ENCODE measurements at places on chromosomes 7 and 10.

DNA sequence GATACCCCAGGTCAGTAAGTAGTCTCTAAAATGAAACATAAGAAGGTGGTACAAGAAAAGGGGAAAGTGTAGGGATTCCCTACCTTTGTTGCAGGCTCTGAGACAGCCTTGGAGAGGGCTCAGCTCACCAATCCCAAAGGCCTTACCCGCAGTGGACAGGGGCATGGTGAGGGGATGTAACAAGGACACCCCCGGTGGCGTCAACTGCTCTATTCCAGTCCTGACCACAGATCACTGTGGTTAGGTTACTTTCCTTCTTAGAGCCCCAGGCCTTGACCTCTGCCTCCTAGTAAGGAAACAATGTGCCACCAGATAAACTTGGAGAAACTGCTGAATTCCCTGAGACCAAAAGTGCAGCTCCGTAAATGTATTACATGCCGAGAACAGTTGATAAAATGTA, 17.5 kb downstream of the PLXNA4 start:
- no peak for DNase-seq

DNA sequence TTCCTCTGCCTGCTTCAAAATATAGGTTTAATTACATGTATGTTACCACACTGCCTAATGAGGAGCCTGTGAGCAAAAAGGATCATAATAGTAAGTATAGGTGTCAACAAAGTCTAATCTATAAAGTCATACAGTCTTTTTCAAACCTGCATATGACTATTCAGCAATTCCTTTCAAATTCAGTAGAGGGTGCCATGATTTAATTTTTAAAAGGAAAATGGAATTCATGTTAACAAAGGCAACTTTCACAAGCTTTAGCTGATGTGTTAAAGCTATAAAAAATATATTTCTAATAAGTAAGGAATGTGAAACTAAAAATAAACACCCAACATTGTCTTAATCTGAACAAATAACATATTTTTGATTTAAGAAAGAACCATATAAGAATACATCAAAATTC, 52.1 kb downstream of the MPP7 start:
- no peak for DNase-seq

GRCh38 chr7:11538751-11539299, 293.2 kb downstream of the THSD7A start:
- no peak for DNase-seq

DNA sequence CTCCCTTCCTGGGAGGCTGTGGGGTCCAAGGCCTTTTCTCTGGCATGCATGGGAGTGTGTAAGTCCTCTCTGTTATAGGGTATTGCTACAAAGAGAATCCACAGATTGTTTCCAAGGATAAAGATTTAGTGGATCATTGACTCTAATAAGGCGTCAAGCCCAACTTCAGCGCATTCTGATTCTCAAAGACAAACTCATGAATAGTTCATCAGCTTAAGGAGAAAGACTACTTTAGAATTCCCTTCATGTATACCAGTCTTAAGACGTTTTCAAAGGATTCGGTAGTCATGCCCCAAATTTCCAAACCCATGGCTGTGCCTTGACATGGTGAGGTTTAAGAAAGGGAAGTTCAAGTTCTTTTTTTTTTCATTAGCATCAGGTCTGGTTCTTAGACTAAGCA, 46.6 kb upstream of the ABLIM1 start:
- DNase-seq = no peak

DNA sequence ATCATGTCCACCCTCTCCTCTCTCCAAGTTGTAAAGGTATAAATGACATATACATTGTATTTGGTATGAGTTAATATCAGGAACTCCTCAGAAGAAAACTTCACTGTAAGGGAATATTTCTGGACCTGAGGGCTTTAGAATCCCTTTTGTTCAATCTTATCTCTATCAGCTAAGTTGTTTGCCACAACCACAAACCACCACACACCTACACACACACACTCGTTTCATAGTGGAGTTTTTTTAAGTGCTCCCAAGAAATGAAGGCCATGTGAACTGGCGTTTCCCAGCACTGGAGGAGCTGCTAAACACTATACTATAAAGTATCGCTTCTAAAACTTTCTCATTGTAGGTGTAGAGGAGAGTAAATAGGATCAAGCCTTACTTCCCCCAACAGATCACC, 64.8 kb upstream of the GHITM start:
- no peak for DNase-seq

GRCh38 chr10:6177880-6178281, 24.9 kb upstream of the PFKFB3 start:
- DNase-seq = no peak

DNA sequence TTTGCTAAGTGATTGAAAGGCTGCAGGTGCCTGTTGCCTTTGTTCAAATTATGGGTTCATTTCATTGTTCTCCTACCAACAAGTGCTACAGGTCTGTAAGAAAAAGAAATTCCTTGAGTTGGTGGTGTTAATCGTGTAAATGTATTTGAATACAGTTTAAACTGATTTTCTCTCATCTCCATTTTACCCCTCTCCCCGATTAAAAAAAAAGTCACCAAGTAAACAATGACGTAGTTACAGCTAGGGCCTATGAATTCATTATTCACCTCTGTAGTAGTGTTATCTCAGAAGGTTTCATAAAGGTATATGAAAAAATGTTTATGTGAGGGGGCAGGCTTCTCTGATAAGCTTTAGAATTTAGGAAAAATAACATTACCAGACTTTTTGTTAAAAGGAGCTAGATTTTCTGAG, 1.1 kb downstream of the REEP3 start:
- no peak for DNase-seq

- DNase-seq = no peak
Observed at GRCh38 chr10:33416691-33417090, 82.2 kb upstream of the NRP1 start.

- DNase-seq = no peak
Observed at GRCh38 chr10:6114299-6114698, 25.5 kb downstream of the RBM17 start.

DNA sequence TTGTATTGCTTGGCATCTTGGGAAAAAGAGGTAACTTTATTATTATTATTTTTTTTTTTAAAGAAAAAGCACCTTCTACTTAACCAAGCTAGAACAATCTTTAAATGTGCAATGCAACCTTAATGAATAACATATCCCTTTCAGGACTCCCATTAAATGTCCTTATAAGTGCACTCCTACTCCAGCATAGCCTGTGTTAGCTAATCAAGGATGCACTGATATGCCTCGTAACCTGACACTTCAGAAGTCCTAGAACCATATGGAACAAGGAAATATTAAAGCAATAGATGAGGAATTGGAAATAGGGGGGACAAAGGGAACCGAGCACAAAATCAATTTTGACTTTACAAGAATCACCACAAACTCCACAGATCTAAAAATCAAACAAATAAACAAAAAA, 522.4 kb downstream of the PARD3 start:
- DNase-seq = no peak

GRCh38 chr7:27152816-27153442, 546 bp upstream of the HOXA3 start:
- no peak for DNase-seq

DNA sequence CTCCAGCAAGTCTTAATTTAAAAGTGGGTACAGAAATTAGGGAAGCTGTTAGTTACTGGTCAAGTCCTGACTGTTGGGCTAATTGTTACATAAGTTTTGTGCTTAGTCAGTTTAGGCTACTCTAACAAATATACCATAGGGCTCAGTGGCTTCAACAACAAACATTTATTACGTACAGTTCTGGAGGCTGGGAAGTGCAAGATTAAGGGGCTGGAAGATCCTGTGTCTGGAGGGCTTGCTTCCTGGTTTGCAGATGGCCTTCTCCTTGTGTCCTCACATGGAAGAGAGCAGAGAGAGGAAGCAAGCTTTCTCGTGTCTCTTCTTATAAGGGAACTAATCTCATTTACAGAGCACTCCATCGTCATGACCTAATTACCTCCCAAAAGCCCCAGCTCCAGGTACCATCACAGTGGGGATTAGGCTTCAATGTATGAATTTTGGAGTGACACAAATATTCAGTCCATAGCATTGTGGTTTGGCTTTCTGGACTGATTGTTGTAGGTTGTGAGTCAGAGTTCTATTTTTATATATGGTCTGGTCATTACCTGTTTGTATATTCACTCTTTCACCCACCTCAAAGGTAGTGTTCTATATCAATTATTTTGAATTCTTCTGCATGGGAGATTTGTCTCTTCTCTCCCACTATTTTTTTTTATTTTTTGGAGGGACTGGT, 17.1 kb downstream of the ST7 start:
- no peak for DNase-seq

GRCh38 chr10:86106616-86107015, 260.0 kb downstream of the GRID1 start:
- no peak for DNase-seq

DNA sequence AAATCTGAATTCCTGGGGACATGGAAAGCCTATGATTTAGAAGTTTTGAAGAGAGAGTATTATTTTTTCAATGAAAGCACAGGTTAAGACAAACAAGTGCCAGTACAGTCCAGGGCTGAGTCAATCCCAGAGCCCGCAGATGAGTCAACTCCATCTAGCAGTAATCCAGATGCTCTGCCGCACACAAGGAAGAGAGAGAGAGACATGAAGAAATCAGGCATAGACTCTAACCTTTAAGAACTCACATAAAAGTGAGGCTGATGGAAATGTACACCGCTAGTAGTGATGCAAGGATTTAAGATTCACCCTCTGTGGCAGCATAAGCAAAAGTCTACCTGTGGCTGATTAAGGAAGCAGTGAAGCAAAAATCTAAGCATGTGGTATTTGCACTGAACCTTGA, 651.5 kb downstream of the TNS3 start:
- DNase-seq = no peak

GRCh38 chr7:6642239-6642839, 5.2 kb downstream of the ZNF316 start:
- no peak for DNase-seq

- DNase-seq = no peak
Observed at GRCh38 chr7:27661811-27662489, 733 bp downstream of the HIBADH start.

DNA sequence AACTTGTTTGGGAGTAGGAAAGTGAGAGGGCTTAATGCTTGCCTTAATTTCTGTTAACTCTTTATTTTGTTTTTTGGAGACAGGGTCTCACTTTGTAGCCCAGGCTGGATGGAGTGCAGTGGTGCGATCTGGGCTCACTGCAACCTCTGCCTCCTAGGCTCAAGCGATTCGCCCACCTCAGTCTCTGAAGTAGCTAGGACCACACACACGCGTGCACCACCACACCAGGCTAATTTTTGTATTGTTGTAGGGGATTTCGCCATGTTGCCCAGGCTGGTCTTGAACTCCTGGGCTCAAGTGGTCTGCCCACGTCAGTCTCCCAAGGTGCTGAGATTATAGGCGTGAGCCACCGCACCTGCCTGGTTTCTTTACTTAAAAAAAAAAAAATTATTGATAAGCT, 1.9 kb downstream of the PPP2R2D start:
- no peak for DNase-seq

DNA sequence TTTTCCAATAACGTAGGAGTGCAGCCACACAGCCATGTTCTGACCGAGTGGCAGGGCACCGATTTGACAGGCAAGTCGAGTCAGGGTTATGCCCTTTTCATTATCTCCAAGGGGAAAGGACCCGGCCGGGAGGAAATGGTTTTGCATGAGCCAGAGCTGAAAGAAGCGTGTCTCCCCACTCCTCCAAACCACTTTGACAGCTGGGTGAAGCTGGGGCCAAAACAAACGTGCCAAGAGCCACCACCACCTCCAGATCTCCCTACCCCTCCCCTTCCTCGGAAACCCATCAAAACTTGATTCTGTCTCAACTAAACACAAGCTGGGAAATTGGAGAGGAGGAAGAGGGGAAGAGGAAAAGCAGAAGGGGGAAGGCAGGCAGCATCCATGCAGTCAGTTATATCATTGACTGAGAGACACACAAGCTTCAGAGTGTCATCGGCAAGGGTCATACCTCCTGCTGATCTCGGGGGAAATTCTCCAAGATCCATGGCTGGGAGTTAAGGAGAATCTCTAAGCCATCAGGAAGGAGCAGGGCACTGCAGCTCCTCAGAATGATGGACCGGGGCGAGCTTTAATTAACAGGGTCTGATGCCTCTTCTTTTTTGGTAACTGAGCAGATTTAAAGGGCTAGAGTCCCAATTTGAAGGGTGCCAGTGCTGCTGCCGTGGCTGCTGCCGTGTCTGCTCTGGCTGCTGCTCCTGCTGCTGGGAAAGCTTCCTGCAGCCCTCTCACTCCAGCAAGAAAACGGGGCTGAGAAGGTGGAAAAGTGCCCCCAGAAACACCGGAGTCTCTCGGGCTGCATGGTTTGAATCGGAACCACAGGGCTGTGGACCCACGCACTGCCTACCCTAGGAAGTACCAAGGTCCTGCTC, 34.7 kb upstream of the CALN1 start:
- no peak for DNase-seq

GRCh38 chr7:100570954-100571828, 2.5 kb downstream of the SAP25 start:
- no peak for DNase-seq

DNA sequence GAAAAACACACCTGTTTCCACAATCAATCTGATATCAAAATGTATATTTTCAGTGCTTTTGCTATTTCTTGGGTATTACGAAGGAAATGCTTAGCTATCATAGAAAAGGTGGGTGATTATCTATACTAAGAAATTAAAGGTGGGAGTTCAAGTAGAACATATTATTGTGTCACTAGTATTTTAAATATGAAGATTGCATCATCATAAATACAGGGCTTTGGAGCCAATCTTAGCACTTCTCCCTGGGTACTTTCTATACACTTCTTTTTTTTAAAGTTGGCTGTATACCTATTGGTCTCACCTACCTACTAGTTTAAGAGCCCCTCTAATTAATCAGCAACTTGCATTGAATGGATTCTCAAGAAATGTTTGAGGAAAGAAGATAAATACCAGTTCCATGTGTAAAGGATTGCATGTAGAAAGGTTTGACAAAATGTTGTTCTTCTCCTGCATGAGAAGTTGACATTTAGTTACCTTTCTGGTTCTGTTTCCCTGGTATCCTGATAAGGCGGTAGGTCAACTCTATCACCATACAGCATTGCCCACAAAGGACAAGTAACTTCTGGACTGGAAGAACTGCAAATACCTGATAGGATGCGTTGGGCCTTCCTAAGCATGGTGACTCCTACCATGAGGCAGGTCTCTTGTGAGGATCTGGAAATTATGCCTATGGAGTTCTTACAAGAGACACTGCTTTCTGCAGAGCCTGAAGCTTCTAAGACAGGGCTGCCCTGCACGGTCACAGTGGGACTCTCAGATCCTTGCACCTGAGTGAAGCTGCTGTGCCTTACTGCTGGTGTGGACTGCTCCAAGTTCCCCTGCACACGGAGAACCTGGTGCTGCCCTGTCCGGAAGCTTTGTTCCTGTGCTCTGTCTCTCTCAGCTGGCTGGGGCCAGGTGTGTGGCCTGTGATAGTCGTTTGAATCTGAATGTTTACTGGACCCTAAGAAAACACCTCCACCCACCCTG, 32.1 kb upstream of the PDSS1 start:
- DNase-seq = no peak
